Endothelial cell of umbilical vein (primary cell): ENCODE measurements at places on chromosomes 4 and X. TPM values are rescaled to one million over a fixed set of nuclear protein-coding genes. Genes with fewer than 3 reads are reported as not detected.

The IBSP gene
- not detected in 2 replicates for total RNA-seq

The SPANXN4 gene
- not detected in 2 replicates for total RNA-seq

The NCAPG gene
- total RNA-seq = 63.4 and 66.4 TPM in 2 replicates

The RAB33A gene
- total RNA-seq = 0.91 and 1.4 TPM in 2 replicates

The CXCL8 gene
- total RNA-seq = 5.2 and 12.6 TPM in 2 replicates

The TMEM131L gene
- 19.1 and 21.2 TPM in 2 replicates for total RNA-seq

The GLRA3 gene
- not detected in 2 replicates for total RNA-seq

The GUCY1B1 gene
- 4.7 and 7.0 TPM in 2 replicates for total RNA-seq

The PPP1R2C gene
- total RNA-seq = not detected in 2 replicates

The RPA4 gene
- total RNA-seq = 2.1 and 2.3 TPM in 2 replicates

The ZFYVE28 gene
- 7.1 and 10.8 TPM in 2 replicates for total RNA-seq

The RRH gene
- total RNA-seq = 0.31 TPM in 1 of 2 replicates, not detected in the other

The CCSER1 gene
- 0.92 and 1.8 TPM in 2 replicates for total RNA-seq
